ENCODE measurements at places on chromosomes 3 and 15. TPM values are rescaled to one million over a fixed set of nuclear protein-coding genes. Genes with fewer than 3 reads are reported as not detected.

The ADAMTS7 gene
- total RNA-seq, result 0.14 TPM

The ITGA11 gene
- total RNA-seq, result 0.61 TPM

The ST3GAL6 gene
- total RNA-seq, result 0.69 TPM

The PLXNA1 gene
- 5.8 TPM for total RNA-seq

The PAK6 gene
- 1.3 TPM for total RNA-seq

GRCh38 chr15:78411061-78411460 is 27.0 kb upstream of the IREB2 start:
- H3K27ac ChIP-seq, result no peak overlapping the region
- H3K36me3 ChIP-seq, result no peaks in the 10 kb centered on the region
- H3K4me3 ChIP-seq, result no peak overlapping the region
- peaks cover 11% of the 10 kb centered on the region for H3K27me3 ChIP-seq

DNA sequence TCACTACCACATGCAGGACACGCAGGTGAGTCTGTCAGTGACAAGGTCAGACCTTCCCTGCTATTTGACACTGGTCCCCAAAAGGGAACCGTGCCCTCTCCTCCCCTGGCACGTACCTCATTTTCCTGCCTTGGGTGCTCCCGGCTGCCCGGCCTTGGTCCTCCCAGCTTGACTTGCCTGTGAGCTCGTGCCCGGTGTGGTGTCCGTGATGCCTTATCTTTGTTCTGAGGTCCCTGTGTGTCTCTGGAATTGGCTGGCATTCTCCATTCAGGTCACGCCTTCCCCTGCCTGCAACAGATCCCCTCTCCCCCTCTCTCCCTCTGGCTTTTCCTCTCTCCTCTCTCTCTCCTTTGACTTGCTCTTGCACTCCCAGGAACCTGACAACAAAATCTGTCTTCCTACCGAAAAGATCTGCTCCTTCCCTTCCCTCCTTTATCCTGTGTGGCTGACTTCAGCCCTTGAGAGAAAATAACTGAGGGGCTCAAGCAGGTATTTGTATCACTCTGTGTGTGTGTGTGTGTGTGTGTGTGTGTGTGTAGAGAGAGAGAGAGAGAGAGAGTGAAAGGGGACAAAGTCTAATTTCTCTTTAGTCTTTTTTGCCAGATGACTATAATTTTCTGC is at the start of gene MASP1:
Gene MASP1 (minus strand): TSS at position 226 of the 621 bp plus-strand sequence. CDS start 105 bp downstream, at position 121.
- no peak for DNase-seq
- H3K36me3 ChIP-seq, result no peaks in the 10 kb centered on the region
- no peak within 1 kb of the TSS for H3K27ac ChIP-seq
- H3K4me1 ChIP-seq, result peaks cover 1% of the 10 kb centered on the region
- H3K27me3 ChIP-seq, result peaks cover 44% of the 10 kb centered on the region

Data from activated naive CD8-positive, alpha-beta T cell treated with anti-CD3 and anti-CD28 coated beads, Interleukin-2, amount 10 ng/mL, durations not matched to agents 7 days and 5 days (primary cell).